ENCODE measurements at places on chromosomes 5 and 9. TPM values are rescaled to one million over a fixed set of nuclear protein-coding genes. Genes with fewer than 3 reads are reported as not detected.
A peak's percentile ranks its signal among the peaks of the same experiment; 100 is the strongest.

- peaks cover 5% of the 10 kb centered on the region for H3K4me1 ChIP-seq
- H3K4me3 ChIP-seq = no peak overlapping the region
- H3K36me3 ChIP-seq = no peaks in the 10 kb centered on the region
- DNase-seq = no peak
These were observed 22.0 kb upstream of the KCNIP1 start for GRCh38 chr5:170481849-170482248.

GMCL2 gene
- not detected for total RNA-seq

DNA sequence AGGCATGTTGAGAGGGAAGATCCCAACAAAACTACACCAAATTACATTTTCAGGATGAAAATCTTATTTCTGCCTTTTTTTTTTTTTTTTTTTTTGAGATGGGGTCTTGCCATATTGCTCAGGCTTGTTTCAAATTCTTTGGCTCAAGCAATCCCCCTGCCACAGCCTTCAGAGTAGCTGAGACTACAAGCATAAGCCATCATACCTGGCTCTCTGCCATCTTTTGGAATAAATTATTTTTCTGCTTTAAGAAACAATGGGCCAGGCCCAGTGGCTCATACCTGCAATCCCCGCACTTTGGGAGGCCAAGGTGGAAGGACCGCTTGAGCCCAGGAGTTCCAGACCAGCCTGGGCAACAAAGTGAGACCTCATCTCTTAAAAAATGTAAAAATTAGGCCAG, 14.3 kb downstream of the AFF4 start:
- H3K36me3 ChIP-seq = no peaks in the 10 kb centered on the region
- H3K4me3 ChIP-seq = no peak overlapping the region
- DNase-seq = no peak
- H3K4me1 ChIP-seq = peaks cover 11% of the 10 kb centered on the region
- no peak overlapping the region for H3K27ac ChIP-seq

DNA sequence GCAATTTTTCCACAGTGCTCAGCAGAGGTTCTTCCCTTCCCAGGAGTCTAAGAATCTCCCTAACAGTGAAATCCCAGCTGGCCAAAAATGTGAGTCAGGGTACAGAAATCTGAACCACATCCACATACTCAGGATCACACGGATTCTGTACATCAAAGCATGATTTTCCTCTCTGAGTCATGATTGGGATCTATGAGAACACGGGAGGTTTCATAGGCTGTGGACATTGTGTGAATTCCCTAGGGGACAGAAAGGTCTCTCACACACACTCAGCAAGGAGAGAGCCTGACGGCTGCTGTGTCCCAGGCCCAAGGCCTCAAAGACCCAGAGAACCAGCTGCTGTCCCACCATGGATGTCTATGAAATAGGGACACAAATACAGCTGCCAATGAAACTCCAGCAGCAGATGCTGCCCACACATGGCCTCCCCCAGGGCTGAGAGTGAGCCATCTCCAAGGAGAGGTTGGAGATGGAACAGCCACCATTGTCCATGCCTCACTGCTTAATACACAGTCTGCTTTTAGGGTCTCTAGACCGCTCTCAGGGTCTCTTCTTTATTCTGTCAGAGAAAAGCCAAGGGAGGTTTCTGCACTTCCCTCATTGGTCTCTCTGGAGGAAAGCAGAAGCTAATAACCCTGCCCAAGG, 102.7 kb downstream of the ADAMTS12 start:
- DNase-seq = no peak
- no peaks in the 10 kb centered on the region for H3K36me3 ChIP-seq
- H3K27me3 ChIP-seq = no peaks in the 10 kb centered on the region
- H3K4me1 ChIP-seq = no peaks in the 10 kb centered on the region

CSF2 gene
- total RNA-seq = not detected

DNA sequence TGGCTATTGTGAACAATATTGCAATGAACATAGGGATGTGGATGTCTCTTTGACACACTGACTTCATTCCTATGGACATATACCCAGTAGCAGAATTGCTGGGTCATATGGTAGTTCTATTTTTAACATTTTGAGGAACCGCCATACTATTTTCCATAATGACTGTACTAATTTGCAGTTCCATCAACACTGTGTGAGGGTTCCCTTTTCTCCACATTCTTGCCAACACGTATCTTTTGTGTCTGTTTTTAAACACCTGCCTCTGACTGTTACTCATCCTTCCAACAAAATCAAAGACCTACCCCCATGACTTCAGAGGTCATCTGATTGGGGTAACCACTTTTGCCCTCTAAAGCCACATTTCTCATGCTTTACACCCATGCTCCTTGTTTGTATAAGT, 133.5 kb downstream of the MED27 start:
- no peaks in the 10 kb centered on the region for H3K4me1 ChIP-seq
- H3K27me3 ChIP-seq = no peaks in the 10 kb centered on the region
- DNase-seq = no peak
- no peak overlapping the region for H3K27ac ChIP-seq
- H3K36me3 ChIP-seq = no peaks in the 10 kb centered on the region

GRCh38 chr5:80960531-80961375, 590 bp downstream of the RASGRF2 start:
- H3K36me3 ChIP-seq = no peaks in the 10 kb centered on the region
- peak; percentile 76 for DNase-seq
- no peak overlapping the region for H3K4me3 ChIP-seq
- H3K4me1 ChIP-seq = peaks cover 8% of the 10 kb centered on the region
